Right atrium auricular region (tissue), 2 donors: ENCODE measurements at places on chromosomes 12 and 14. TPM values are rescaled to one million over a fixed set of nuclear protein-coding genes. Genes with fewer than 3 reads are reported as not detected.

Gene RDH16
- not detected for total RNA-seq

Gene FGF23
- not detected for total RNA-seq

Gene DLK1
- total RNA-seq: not detected

Gene HOXC4
- 0.20 TPM for total RNA-seq

- peak overlapping the region; percentile 72 for H3K27ac ChIP-seq
- H3K27me3 ChIP-seq: no peaks in the 10 kb centered on the region
- H3K36me3 ChIP-seq: no peaks in the 10 kb centered on the region
- no peaks in the 10 kb centered on the region for H3K4me1 ChIP-seq
- peak overlapping the region; percentile 0 for H3K4me3 ChIP-seq
- DNase-seq: no peak
Observed at GRCh38 chr12:57840726-57841125, 5.8 kb downstream of the CTDSP2 start.

DNA sequence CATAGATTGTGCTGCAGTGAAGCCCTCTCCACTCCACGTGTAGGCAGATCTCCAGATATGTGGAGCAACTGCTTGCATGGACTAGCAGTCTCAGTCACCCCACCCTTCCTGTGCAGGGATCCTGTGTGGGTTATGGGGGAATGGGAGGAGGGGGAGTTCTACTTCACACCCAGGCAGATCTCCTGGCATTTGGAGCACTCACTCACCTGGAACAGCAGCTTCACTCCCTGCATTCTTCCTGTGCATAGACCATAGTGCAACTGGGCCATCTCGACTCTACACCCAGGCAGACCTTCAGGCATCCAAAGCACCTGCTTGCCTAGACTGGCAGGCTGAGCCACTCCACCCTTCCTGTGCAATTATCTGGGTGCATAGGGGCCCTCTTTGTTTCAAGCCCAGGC lies 96.0 kb upstream of the PCED1B start:
- no peaks in the 10 kb centered on the region for H3K27me3 ChIP-seq
- no peak overlapping the region for H3K27ac ChIP-seq
- DNase-seq: no peak
- H3K4me1 ChIP-seq: no peaks in the 10 kb centered on the region
- no peak overlapping the region for H3K4me3 ChIP-seq
- H3K36me3 ChIP-seq: no peaks in the 10 kb centered on the region

GRCh38 chr12:83224012-83224411 lies 537.3 kb downstream of the TMTC2 start:
- H3K4me3 ChIP-seq: no peak overlapping the region
- no peak overlapping the region for H3K27ac ChIP-seq
- DNase-seq: no peak

- H3K4me3 ChIP-seq: no peak overlapping the region
- H3K27me3 ChIP-seq: no peaks in the 10 kb centered on the region
- peak; percentile 62 for DNase-seq
Observed at GRCh38 chr14:66495218-66496098, 9.3 kb downstream of the CCDC196 start.
